ENCODE measurements at places on chromosomes 5 and 9. TPM values are rescaled to one million over a fixed set of nuclear protein-coding genes. Genes with fewer than 3 reads are reported as not detected.

Gene IFNK
- not detected for polyA plus RNA-seq

Gene PCDHB16
- polyA plus RNA-seq, result not detected

Gene ADAMTSL2
- not detected for polyA plus RNA-seq

Gene POLE3
- polyA plus RNA-seq, result 22.0 TPM

Gene PCDHB8
- not detected for polyA plus RNA-seq

Gene CDC20B
- not detected for polyA plus RNA-seq

Gene PCA3
- not detected for polyA plus RNA-seq

Gene LCN9
- not detected for polyA plus RNA-seq

Gene N4BP3
- not detected for polyA plus RNA-seq

Gene IFNA2
- polyA plus RNA-seq, result not detected

DNA sequence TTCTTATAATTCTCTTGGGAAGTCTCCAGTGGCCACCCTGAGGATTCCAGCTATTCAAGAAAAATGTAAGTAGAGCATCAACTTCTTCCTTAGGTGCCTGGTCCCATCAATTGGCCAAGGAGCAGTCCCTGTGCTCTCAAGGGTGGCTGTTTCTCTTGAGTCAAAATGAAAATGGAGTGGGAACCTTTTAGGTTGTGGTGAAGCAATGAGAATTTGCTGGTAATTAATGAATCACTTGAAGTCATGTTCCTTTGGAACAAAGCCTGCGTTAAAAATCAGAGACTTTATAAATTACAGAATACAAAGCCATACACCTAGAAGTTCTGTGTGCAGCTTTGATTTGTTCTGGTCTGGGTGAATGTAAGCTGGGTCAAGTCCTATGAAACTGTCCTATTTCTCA, 48.9 kb downstream of the IL31RA start:
- no peak for DNase-seq

GRCh38 chr5:51380603-51381207, 2.5 kb upstream of the ISL1 start:
- DNase-seq, result no peak

- DNase-seq, result no peak
Observed at GRCh38 chr9:15475923-15476536, 34.7 kb downstream of the PSIP1 start.

GRCh38 chr5:65078331-65078730, 309.6 kb downstream of the CWC27 start:
- DNase-seq, result no peak

DNA sequence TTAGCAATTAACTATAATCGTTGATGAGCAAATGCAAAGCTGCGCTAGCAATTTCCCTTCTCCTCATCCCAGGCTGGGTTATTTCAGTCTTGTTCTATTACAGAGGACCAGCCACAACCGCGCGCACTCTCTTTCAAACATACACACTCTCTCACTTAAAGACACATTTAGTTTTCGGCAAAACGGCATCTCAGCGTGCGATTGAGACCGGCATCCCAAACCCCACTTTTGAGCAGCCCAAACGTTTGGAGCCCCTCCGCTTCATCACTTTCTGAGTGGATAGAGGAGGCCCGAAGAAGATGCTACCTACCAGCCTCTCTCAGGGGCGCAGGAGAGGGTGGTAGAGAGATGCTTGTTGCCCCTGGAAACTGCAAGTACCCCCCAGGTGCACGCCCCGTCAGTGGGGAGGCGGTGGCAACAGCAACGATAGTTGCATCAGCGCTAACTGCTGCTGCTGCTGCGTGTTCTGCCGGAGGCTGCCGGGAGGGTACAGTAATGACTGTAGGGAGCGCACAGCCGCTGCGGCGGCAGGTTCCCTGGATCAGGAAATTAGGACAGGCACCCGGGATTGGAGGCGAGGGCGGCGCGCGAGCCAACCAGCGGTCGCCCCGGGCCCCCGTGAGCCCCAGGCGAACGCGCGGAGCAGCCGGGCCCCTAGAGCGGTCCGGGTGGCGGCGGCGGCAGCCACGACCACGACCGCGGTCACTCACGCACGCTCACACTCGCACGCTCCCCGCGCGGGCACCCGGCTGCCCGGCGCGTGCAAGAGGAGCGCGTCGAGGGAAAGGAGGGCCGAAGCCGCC, 467 bp upstream of the VLDLR start:
- peak; percentile 38 for DNase-seq

DNA sequence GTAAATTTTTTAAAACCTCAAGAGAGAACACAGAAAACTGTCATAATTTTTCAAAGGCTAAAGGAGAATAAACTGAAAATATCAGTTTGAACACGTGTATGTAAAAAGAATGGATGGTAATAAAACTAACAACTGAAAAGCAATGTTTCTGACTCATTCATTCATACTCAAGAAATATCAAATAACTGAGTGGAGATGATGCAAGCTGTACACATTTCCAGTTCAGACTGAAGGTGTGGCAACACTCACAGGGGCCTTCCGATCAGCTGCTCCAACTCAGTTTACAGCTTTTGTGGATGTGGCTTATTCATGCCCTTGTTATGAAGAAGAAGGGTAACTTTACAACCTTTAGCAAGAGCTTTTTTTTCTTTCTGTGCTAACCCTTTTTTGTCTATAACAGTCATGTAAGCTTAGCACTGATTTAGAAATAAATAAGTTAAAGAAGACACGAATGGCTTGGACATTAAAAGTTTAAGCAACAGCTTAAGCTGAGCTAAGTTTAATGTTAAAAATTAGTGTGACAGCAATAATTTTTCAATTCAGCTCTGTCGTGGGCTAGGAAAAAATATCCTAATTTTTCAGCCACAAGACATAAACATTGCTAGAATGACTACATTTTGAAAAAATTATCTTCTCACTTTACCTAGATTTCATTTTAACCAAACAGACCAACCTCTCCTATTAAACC, 453.5 kb downstream of the RAB3C start:
- DNase-seq, result peak; percentile 61

GRCh38 chr9:88258601-88259000, 120.3 kb upstream of the SPATA31C2 start:
- no peak for DNase-seq

DNA sequence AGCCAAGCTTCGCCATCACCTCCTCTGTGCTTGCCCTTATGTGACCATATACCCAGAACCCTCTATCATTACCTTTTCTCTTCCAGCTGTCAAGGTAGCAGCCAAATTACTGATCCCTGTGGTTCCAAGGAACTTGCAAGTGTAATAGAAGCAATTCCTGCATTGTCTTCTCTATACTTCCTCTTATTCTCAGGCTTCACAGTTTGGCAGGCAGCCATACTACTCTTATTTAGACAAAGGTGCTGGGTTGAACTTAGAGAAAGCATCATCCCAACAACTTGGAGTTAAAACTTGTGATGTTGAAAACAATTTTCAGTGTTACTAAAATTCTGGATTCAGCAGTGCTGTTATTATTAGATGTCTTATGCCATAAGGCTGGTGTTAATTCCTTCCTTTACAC, 93.2 kb downstream of the NLN start:
- DNase-seq, result no peak

- DNase-seq, result no peak
Observed at GRCh38 chr5:59685793-59686192, 207.7 kb downstream of the PDE4D start.

- no peak for DNase-seq
Observed at GRCh38 chr9:82490019-82490499, 501.5 kb downstream of the SPATA31D1 start.

GRCh38 chr9:7284517-7284916, 515.1 kb downstream of the DMAC1 start:
- DNase-seq, result no peak

GRCh38 chr5:111530298-111530740, 18.0 kb upstream of the STARD4 start:
- DNase-seq, result peak; percentile 99

DNA sequence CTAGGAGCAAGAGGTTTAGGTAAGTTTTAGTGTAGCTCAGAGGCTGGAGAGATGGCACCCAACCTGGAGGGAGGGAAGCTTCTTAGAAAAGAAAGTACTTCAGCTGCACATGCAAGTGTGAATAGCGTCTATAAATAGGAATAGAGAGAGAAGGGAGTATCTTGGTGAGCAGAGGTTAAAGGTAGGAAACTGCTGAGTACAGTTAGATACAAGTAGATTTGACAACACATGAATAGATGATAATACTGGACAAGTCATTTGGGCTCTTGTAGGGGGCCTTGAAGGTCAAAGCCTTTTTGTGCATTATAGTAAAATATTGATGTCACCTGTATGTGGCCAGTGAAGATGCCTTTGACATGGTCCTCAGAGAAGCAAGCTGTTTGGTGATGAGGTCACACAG, 34.2 kb downstream of the ANP32B start:
- no peak for DNase-seq

GRCh38 chr9:119961774-119962424, 592.7 kb upstream of the BRINP1 start:
- DNase-seq, result no peak

DNA sequence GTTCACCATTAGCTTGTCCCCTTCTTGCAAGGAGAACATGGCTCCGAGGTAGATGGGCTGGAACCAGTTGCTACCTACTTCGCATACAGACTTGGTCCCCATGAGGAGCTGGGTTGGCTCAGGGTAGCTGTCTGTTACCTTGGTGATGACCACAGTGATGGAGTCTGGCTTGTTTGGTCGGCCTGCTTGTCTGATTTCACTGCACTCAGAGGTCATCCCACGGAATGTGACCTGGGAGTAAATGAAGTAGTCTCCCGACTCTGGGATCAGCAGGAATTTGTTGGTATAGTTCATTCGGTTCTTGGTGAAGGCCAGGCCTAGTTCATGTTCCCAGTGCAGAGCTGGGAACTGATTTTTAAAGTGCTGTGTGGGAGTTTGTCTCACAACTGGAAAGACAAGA, 15.3 kb downstream of the TNFSF15 start:
- DNase-seq, result no peak

DNA sequence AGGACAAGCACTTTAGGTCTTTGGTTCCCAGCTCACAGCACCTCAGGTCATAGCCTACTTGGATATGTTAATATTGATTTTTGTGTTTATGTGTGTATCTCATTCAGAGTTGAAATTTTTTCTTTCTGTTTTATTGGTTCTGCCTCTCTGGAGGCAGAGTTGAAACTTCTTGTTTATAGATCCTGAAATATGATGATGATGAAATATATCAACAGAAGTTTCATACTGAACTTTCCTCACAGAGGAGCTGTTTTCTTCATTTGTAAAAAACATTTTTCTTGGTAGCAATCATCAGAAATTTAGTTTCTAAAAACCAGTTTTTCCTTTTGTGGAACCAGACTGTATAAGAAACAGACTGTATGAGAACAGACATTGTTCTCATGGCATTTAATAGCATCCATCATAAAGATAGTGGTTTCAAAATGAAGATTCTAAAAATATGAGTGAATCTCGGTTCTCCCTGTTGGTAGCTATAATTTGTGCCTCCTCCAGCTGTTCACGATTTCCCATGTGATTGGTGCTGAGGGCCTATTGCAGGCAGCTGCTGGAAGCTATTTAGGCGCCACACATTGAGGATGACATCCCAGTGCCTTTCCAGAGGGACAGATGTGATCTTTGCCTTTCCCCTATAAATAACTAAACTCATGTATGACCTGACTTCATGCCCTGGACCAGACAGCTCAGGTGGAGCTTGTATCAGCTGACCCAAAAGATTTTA, 39.5 kb upstream of the CFAP157 start:
- DNase-seq, result no peak

GRCh38 chr9:116687074-116687753, at the start of gene TRIM32:
Gene TRIM32 (plus strand): TSS chr9:116687305. CDS start chr9:116697743, 10,438 bp downstream.
- peak; percentile 63 for DNase-seq

- DNase-seq, result peak; percentile 81
Observed at GRCh38 chr5:135230251-135230925, 168.6 kb downstream of the MACROH2A1 start.

DNA sequence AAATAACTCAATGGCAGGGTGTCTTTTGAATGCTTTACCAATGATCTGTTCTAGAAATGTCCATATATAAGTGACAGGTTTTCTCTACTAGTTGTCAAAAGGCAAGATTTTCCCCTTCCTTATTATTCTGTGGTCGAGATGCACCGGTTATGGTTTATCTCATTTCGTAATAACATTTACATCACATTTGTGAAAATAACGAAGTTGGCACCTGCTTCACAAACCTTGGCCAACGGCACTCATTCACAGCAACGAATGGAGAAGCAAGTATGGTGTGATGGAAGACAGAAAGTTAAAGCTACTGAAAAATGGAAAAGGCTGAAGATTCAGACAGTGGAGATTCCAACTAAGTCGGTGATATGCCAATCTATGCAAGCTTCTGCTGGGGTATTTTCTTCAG, 235.8 kb downstream of the KCTD16 start:
- no peak for DNase-seq

GRCh38 chr5:646396-647201, 34.5 kb downstream of the CEP72 start:
- DNase-seq, result no peak

DNA sequence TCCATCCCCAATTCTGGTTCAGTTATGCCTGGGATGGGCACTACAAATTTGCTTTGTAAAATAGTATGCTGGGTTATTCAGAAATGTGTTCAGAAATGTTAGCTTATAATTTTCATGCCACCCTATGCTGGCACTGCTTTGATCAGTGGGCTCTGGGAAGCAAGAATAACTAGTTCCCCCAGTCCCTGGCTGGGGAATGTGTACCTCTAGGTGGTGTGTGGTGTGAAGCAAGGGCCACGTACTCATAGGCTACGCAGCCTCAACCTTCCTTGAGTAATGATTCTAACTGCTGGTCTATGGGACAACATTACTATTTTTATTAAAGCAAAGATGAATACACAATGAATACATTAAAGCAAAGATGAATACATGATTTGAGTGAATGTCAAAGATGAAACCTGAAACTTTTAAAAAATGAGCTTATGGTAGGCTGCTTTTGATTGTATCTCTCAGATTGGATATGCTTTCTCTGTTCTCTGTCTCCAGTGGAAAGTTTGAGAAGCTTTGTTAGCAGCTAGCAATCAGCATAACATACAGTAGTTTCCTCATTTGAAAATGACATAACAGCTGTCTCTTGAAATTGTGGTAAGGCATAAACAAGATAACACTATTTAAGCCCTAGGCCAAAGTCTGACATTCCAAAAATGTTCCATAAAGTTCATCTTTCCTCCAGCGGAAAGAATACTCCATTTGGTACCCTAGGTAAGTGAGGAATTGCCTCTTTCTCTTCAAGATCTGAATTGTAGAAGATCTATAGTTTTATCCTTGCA, 174.7 kb upstream of the NFIB start:
- no peak for DNase-seq

GRCh38 chr9:127860260-127860659, 5.8 kb upstream of the ENG start:
- DNase-seq, result no peak

DNA sequence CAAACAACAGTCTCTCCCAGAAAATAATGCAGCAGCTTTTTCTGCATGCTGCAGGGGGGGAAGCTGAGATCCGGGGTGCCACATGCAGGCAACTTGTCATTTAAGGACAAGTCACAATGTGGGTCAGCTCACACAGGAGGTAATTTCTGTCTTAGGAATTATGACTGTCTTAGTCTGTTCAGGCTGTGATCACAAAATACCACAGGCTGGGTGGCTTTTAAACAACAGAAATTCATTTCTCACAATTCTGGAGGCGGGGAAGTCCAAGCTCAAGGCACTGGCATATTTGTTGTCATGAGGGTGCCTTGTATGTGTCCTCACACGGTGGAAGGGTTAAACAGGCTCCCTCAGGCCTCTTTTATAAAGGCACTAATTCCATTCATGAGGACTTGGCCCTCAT, 127.7 kb downstream of the DIRAS2 start:
- no peak for DNase-seq

- no peak for DNase-seq
Observed at GRCh38 chr5:59190746-59191145, 607.9 kb downstream of the RAB3C start.
